Stimulated activated CD4-positive, alpha-beta T cell treated with anti-CD3 and anti-CD28 coated beads, Interleukin-15, amount 100 ng/mL, for 48 hours (primary cell): ENCODE measurements at places on chromosomes 11 and 22.

GRCh38 chr22:30326255-30326705 is 461 bp downstream of the TBC1D10A start:
- DNase-seq, result no peak

DNA sequence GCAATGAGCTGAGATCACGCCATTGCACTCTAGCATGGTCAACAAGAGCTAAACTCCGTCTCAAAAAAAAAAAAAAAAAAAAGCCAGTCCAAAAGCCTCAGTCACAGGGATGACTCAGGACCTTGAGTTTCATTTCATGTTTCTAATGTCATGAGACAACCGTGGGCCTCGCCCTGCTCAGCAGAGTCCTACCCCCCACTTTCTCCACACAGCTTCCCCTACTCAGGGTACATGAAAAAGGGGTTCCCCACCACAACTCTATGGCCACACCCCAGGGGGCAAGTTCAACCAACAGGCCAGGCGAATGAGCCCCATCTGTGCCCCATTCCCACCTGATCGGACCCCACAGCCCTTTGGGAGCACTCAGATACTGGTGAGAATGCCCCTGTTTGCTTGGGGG is 24.3 kb upstream of the ADA2 start:
- DNase-seq, result no peak

- no peak for DNase-seq
Measured at GRCh38 chr11:36292311-36292722, 3.1 kb upstream of the COMMD9 start.

DNA sequence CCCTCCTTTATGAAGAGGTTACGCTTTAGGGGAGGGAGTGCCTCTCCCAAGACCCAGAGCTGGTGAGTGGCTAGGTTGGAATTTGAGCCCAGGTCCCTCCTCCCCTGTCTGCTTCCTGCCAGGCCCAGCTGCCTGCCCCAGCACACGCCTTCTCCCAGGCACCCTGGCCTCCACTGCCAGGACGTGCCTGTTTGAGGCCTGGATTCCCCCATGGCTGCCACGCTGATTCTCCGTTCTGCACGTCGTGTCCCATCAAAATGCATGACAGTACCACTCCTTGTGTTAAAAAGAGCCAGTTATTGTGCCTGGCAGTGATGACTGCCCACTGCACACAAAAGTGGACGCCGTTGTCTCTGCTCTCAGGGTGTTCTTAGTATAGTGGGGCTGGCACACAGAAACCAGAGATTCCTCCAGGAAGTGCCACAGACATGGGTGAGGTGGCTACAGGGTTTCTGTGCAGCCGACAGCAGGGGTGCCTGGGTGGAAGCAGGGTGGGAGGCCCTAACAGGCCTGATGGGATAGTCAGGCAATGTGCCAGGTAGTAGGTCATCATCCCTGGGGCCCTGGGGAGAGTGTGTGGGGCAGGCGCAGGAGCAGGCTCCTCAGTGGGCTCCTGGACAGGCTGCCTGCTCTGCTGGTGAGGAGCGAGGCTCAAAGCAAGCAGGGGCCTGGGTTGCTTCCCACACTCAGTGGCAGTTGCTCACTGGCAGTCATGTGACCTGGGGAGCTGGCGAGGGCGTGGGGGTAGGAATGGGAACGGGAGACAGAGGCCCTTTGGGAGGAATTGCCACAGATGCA is 24.2 kb downstream of the MED15 start:
- DNase-seq, result no peak

DNA sequence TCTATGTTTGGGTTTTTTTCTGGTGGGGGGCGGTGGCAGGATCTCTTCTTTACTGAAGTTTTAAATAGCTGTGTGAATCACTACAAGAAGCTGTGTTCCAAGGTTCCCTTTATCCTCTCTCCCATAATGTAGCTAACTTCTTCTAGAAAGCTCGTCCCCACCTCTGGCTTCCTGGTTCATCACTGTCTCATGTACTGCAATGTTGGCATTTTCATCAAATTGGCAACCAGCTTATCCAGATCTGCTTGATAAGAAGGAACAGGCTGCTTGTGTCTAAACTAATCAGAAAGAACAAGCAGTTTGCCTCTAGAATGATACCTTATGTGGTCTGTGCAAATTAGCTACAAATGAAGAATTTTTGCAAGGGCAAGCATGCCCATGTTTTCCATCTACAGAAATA is 130.8 kb downstream of the WT1 start:
- DNase-seq, result no peak

DNA sequence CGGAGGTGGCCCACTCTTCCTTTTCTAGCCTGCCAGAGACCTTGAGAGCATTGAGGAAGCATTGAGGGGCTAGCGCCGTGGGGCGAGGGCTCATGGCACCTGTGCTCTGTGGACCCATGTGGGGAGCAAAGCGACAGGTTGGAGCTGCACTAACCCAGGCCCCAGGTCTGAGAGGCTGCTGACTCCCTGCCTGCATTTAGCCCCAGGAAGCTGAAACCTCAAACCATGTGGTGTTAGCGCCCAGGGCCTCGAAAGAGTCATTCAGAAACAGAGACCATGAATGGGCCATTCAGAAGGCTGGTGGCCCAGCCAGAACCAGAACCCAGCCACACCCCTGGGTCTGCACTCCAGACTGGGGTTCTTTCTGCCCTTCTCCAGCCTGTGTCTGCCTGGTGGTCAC is 88.6 kb downstream of the BCR start:
- no peak for DNase-seq

DNA sequence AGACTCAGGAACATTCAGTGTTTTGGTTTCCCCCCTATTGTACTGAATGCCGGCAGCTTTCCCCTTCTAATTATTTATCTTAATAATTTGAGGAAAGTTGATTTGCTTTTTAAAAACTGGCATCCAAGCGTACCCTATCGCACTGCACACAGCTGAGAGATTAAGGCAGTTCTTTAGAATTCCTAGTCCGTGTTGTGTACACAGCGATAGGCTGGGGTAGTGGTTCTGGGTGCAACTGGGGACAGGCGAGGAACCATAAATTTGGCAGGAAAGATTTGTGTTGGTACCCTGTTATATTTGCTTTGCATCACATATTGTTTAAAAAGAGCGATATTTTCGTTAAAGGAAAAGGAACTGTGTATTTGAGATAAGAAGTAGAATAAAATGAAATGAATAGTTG is 39.2 kb downstream of the PTPRJ start:
- DNase-seq, result no peak

GRCh38 chr11:73988227-73988626 is 5.6 kb upstream of the UCP2 start:
- no peak for DNase-seq

- DNase-seq, result no peak
Measured at GRCh38 chr22:48347311-48347710, 1480.4 kb downstream of the BRD1 start.

DNA sequence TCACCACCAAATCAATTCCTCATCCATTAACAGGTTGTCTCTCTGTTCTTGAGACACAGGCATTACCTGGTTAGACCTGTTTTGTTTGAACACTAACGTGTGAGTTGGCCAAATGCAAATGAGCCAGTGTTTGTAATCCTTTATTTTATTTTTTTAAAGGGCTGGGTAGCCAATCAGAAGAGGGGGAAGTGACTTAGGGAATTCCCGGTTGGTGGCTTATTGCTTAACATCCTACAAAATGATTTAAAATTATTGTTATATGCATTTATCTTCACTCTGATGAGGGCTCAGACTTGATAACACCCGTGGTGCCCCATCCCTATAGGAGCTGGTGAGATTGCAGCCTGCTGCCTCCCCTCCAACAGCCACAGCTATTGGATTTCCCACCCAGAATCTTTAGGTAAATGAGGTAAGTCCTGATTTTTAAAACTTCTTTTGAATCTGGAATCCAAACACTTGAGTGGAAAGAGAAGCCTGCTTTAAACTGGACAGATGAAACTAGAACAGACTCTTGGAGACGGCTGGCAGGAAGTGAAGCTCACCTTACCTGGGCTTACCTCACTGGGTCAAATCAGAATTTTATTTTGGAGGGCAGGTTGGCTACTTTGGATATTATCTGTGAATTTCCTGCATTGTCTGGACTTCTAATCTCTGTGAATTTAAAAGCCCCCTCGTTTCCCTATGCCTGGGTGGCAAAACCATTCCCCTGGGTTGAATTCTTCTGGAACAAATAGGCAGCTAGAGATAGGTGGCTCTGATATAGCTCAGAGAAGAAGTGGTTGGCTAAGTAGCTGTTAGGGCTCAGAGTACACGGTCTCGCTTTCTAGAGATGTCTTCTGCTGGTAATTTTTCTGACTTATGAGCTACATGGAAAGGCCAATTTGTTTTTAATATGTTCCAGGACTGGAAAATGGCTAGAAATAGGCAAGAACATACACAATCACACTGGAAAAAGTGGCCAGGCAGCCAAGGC is at the start of gene EHF:
Gene EHF (plus strand): TSS at position 274 of the 973 bp plus-strand sequence. CDS start 21,538 bp downstream, outside the sequence.
- no peak for DNase-seq

DNA sequence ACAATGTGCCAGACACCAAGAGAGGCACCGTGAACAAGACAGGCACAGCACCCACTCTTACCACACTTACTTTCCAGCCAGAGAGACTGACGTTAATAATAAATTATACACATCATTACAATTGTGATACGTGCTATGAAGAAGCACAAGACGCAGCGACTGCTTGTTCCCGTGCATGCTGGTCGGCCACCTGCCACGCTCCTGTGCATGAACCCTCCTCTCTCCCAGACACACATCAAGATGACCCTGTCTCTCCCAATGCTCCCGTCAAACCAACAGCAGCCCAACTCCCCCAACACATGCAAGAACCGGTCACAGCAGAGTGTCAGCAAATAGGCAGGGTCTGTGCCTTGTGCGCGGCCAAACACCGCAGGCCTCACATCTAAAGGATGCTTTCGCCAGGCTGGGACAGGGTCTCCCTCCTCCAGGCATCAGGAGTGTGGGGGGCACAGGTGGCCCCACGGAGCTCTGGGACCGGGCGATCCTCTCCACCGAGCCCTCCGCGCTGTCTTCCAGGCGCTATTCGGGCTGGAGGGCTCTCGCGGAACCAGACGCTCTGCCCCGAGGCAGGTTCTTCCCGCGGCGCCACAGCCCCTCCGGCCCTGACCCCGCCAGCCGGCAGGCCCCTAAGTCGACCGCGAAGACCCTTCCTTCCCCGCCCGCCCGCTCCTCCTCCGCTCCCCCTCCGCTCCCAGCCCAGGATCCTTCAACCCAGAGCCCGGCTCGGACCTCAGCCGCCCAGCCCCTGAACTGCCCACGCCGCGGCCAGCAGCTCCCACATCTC is 533 bp downstream of the SERGEF start:
- no peak for DNase-seq

GRCh38 chr11:100294748-100295147 is 392.3 kb upstream of the ARHGAP42 start:
- no peak for DNase-seq

DNA sequence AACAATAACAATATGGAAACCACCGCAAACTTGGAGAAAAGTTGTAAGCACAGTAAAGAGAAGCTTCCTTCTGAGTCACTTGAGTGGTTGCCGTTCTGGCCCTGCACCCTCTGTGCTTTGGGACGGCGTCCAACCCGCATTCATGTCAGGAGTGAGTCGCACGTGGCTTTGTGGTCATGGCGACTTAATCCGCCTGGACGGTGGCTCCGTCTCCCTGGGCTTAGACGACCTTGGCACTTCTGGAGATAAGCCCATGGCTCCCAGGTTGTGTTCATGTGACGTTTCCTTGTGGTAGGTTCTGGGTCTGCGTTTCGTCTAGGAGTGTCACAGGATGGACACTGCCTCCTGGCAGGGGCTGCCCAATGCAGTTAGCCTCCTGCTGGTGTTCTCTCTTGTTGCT is 40.5 kb downstream of the TPCN2 start:
- DNase-seq, result no peak

DNA sequence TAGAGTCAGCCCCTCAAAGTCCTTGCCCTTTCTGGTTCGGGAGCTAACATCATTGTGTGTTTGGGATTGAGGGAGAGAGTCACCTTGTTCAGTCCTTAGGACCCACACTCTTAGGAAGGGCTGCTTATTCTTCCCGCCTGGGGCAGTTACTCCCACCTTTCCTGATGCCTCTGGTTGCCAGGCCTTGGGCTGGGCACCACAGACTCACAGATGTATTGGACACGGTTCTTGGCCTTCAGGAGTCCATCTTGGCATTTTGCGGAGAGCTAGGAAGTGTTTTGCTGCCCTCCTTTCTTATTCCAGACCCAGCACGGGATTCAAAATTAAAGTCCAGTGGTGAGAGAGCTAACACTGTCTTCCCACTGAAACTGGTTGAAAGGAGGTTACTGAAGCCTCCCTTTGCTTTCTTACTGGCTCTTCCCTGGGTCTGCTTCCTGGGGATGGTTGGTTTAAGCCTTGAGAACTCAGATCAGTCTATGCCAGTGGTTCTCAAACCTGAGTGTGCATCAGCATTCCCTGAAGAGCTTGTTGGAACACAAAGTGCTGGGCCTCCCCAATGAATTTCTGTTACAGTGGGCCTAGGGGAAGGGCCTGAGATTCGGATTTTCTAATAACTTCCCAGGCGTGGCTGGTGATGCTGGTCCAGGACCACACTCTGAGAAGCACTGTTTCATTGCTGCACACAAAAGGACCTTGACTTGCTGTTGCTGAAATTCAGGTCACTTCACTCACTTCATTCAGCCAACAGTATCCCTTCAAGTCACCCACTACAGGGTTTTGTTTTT is 1.4 kb downstream of the OSBP2 start:
- no peak for DNase-seq

DNA sequence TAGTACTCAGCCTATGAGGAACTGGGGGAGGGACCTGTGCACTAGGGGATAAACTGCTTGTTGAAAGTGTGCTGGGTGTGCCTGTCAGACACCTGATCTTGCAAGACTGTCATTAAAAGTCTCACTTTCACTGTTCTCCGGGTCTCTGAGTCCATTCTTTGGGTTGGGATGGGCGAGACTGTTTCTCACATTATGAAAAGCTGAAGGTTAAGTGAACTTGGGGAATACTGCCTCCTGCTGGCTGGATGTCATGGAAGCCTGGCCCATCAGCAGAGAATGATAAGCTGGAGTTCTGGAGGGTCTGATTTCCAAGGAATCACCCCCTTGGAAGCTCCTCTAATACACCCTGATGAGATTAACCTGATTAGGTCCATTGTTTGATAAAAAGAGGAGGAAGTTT is 9.0 kb upstream of the VPREB1 start:
- peak; percentile 36 for DNase-seq

GRCh38 chr22:35430897-35431322 is 31.0 kb downstream of the MCM5 start:
- DNase-seq, result peak; percentile 56

DNA sequence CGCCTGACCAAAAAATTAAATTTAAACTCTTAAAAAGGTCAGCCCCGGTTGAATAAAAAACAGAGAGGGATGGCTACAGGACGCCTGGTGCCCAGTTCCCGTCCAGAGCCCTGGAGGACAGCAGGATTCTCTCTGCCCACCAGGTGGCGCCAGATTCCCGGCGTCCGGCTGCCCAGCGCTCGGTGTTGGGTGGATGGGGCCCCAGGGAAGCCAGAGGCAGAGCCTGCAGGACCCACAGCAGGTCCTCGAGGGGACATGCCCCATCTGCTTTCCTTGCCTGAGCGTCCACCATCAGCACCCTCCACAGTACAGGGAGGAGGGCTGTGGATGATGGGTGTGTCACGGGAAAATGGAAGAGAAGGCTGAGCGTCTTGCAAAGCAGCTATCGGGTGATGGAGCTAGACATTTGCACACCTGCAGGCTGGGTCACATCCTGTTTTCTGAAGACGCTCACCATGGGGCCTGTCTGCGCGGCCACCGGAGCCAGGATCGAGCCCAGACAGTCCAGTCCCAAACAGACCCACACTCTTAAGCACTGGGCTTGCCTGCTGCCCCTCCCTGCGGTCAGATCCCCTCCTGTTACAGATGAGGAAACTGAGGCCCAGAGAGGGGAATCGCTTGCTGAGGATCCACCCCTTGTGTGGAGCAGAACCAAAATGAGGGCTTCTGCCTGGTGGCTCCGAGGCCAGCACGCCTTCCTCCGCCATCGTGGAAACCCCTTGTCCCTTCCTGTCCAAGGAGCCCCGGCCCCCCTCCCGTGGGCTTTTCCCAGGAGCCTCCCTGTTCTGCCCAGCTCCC is 18.5 kb upstream of the CBX7 start:
- peak; percentile 66 for DNase-seq

- no peak for DNase-seq
Measured at GRCh38 chr11:19243143-19243542, 2.4 kb upstream of the E2F8 start.
